NCI-H1930 (cell line): ENCODE measurements at places on chromosomes 11 and 22.

DNA sequence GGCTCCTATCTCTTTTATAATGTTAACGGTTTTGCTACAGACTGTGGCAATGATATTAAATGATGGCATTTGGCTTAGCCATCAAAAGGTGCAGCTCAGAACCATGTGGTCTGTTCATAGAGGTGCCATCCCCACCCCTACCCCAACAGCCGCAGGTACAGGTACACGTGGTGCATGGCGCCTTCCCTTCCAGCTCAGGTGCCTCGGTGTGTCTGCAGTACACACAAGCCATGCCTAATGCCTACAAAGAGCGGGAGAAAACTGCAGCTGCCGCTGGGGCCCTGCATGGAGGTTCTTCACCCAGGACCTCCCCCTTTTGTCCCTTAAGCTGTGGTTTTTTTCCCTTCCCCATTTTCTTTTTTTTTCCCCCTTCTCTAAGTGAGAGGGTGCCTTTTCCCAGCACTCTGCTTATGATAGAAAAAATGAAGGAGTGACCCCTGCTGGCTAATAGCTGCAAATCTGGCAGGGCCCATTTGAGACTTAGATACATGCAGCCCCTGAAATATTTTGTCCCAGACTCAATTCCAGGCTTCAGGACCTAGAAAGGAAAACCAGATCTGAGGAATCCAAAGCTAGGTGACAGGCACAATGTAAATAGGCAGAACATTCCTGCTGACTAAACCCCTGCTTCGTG is 6.5 kb downstream of the OR52M1 start:
- no peak for DNase-seq

DNA sequence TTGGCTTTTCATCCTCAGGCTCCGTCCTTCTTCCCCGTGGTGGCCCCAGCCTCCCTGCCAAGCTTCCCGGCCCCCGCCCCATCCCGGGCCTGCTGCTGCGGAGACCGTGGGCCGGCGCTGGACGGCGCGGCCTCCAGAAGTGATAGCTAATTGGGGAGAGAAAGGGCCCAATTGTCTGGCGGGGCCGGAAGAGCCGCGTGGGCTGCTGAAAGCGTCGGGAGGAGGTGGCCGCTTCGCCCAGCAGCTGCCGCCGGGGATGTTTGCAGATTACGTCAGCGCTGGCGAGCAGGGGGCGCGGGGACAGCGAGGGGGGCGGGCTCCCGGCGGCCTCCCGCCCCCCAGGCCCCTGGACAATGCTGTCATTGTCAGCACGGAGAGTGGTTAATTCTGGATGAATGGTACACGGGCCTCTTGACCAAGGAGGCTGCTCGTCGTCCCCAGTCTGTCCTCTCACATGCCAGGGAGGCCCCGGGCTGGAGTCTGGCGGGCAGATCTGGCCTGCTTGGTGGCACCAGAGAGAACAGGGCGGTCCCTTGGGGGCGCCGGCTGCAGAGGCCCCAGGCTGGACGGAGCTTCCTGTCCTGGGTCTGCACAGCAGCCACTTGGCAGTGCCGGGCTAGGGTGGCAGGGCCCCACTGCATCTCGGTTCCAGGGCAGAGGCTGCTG is 1.6 kb downstream of the SMIM38 start:
- DNase-seq, result no peak

DNA sequence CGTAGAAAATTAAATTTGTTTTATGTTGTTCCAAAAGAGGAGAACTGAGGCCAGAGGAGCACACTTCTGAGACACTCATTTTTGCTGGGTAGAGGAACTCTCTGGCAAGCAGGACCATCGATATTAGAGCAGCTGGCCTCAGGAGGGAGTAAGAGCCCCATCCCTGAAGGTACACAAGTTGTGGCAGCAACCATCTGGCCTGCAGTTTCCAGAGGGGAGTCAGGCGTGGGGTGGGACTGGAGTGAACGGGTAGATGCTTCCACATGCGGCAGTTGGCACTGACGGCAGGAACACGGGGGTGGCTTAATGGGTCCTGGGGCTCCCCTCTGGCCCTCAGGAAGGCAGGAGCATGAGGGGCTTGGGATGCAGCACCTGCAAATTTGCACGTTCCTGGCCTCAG is 13.2 kb upstream of the SSTR3 start:
- DNase-seq, result no peak

- DNase-seq, result no peak
These were observed 3.8 kb upstream of the INTS5 start for GRCh38 chr11:62656796-62657429.

DNA sequence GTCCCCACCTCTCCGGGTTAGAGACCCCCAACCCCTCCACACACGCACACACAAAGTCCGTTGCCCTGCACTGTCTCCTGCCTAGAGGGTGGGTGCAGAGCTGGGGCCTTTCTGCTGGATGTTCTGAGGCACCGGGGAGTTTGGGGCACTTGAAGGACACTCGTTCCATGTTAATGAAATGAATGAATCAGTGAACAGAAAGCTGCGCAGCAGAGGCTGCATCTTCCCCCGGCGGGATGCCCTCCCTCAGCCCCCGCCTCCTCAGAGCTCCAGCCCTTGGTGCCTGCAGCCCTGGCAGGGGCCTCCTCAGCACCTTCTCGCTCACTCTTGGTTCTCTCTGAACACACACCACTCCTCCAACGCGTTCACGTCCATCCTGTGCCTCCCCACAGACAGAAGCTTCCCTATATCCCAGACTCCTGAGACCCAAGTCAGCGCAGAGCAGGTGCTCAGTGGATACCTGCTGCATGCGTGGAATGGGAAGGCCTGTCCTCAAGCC is 611.9 kb downstream of the TBC1D22A start:
- DNase-seq, result no peak

GRCh38 chr11:110075105-110075846 is 17.9 kb upstream of the ZC3H12C start:
- no peak for DNase-seq

GRCh38 chr11:3037040-3037944 is 19.9 kb downstream of the CARS1 start:
- DNase-seq, result peak; percentile 14

- no peak for DNase-seq
These were observed 207.0 kb downstream of the DDX10 start for GRCh38 chr11:108871867-108872266.

- DNase-seq, result no peak
These were observed at the start of gene POU2AF3 for GRCh38 chr11:111298413-111299100. POU2AF3 (plus strand) TSS chr11:111298546; CDS start chr11:111298582, 36 bp downstream.

GRCh38 chr22:48403521-48404403 is 1423.9 kb downstream of the BRD1 start:
- no peak for DNase-seq
